Natural killer cell (primary cell): ENCODE measurements at places on chromosomes 7 and 10.

DNA sequence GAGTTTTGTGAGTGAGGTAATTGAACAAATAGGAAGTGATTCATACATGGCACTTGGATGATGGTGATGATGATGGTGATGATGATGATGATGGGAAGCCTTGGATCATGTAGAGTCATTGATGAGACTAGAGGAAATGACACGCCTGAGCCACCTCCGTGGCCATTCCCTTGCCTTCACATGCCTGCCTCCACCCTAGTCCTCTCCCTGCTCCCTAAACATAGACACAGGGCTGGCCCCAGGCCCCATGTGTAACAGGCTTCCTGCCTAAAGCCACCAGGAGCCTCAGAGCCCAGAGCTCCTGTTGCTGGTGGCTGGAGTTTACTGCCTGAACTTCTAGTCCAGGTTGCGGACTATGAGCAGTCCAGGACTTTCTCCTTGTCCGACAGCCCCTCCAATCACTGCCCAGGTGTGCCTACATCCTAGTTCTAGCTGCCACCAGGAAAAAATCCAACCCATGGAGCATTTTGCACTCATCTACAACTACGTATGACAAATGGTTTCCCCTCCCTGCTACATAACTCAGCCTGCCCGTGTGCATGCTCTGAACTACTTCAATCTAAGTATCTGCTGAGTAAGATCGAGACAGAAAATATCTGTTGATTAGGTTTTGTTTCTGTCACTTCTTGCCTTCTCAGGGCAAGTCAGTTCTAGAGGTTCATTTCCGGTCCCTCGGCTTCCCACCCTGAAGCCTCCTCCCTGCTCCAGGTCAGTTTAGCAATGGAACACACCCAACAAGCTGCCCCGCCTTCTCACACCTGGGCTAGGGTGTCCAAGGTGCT, 35.5 kb upstream of the KDM7A start:
- no peak for DNase-seq

GRCh38 chr10:129946859-129947258, 17.2 kb downstream of the EBF3 start:
- no peak for DNase-seq

GRCh38 chr10:95517536-95518454, 43.4 kb downstream of the SORBS1 start:
- no peak for DNase-seq

GRCh38 chr10:128560993-128561392, 434.8 kb upstream of the MKI67 start:
- no peak for DNase-seq

- no peak for DNase-seq
Observed at GRCh38 chr10:11441151-11441535, 170.3 kb downstream of the USP6NL start.

DNA sequence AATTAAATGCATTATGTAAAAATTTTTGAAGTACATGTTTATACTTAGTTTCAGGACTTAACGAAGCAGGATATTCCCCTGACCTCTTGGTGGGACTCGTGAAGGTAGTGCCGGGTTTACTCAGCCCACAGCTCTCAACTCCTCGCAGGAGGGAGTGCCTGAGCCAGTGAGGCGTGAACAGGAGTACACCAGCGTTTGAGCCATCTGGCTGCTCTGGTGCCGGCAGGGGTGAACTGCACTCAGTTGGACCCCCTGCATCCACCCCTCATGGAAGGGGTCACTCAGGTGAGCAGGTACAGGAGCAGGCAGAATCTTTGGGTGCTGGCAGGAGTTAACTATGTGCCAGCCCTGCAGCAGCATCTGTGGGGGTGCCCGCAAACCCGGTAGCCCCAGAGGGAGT, 625.1 kb upstream of the PCDH15 start:
- DNase-seq, result no peak

DNA sequence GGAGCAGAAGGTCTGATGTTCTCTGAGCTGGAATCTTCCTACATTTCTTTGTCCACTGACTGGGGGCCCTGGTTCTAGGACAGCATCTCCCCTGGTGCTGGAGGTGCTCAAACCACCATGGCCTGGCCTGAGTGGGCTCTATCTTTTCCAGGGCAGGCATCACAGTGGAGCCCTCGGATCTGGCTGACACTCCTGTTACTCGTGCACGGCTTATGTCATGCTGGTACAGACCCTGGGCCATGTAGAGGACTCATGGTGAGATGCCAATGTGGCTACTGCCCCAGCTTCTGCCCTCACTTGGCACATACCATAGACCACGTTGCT, 96.0 kb downstream of the HIPK2 start:
- DNase-seq, result no peak
